ENCODE measurements at places on chromosomes 6 and 20.

- no peak for DNase-seq
Observed at GRCh38 chr6:3701631-3702030, 49.9 kb downstream of the PXDC1 start.

DNA sequence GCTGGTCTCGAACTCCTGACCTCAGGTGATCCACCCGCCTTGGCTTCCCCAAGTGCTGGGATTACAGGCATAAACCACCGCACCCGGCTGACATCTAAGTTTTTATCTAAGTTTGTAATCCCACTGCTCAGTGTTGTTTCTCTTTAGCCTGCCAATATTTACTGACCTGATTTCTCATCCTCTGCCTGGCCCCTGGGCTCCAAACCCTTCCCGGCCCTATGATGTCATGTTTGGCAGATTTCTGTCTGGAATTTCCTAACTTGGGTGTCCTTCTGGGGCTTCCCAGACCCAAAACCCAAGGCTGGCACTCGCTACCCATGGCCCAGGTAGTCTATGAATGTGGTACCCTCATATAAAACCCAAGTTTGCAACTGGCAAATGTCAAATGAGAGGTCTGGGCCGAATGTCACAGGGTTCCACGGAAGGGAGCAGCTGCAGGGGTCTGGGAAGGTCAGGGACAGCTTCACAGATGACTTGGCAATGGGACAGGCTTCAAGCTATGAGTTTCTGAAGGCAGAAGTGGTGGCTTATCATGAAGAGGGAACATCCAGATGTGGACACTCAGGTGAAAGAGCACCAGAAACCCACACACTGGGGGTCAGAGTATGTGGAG, 54.9 kb downstream of the TMEM170B start:
- peak; percentile 59 for DNase-seq

DNA sequence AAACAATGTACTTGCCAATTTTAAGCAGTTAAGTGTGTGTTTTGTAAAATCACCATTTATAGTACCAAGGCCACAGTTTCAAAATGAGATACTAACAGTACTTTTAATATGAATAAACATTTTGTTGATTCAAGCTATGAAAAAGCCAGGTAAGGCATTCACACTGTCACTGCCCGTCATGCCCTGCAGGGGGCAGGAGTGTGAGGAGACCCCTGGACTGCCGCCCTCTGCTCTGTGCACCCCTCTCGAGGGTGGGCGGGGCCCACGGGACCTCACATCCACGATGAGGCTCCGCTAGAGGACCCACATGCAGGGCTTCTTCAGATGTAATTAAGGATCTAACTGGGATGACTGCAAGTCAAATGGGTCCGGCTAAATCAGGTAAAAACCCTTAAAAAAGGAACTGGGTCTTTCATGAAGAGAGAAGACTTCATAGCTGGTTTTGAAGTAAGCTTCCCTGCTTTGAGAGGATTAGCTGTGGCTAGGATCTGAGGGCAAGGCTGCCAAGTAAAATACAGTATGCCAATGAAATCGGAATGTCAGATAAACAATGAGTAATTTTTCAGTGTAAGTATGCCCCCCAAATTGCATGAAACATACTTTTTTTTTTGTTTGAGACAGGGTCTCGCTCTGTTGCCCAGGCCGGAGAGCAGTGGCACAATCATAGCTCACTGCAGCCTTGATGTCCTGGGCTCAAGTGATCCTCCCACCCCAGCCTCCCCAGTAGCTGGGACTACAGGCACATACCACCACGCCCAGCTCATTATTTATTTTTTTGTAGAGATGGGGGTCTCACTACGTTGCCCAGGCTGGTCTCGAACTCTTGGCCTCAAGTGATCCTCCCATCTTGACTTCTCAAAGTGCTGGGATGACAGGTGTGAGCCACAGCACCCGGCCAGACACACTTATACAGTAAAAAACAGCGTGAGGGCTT, 18.7 kb downstream of the DIDO1 start:
- no peak for DNase-seq

- DNase-seq: no peak
Observed at GRCh38 chr20:31496761-31497295, 17.4 kb upstream of the HM13 start.

DNA sequence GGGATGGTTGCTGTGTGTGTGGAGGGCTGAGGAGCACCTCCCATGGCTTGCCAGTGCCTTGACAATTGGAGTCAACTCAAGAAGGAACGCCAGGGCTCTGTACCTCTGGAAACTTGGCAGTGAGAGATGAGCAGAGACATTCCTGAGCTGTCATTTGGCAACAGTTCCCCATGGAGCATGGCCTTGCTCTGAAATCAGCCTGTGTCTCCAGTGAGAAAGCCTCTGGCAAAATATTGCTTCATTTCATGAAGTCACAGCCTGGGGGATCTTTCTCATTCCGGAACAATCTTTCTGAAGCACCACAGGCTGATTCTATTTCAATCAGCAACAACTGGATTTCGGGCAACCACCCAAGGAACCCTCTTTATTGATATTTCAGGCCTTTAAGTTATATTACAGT, 52.2 kb upstream of the FNDC1 start:
- no peak for DNase-seq

DNA sequence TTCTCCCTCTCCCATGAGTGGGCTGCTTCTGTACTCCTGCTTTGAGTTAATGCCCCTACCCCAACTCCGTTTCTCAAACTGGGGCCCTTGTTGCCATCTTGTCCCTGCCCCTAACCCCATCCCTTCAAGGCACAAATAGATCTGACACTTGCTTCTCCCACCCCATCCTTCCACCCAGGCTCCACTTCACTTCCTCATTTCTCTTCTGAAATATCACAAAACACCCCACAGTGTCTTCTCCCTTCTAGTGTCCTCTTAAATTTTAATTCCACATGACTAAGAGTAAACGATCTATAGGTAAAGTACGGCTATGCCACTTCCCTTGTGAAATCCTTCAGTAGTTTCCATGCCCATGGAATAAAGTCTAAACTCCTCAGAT, 571.6 kb upstream of the NOX3 start:
- DNase-seq: no peak

GRCh38 chr20:61126369-61127195, 125.5 kb upstream of the CDH4 start:
- DNase-seq: no peak

DNA sequence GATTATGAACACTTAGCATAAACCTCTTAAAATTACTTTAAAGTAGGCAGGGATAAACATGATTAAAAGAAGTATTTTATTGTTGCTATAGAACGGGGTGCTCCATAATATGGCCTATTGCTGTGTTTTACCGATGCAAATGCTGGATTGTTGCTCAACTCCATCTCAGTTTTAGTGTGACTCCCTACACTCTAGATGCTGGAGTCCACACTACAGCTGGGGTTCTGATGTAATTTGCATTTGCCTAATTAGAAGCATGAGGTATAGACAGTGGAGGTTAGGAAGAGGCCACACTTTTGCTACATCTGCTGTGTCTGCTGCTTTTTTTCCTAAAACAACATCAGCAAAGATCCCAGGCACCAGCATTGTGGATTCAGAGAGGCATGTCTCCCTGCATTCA, 6.7 kb upstream of the HMGN3 start:
- no peak for DNase-seq

- DNase-seq: no peak
Observed at GRCh38 chr6:40387127-40387870, 199.9 kb downstream of the LRFN2 start.

- no peak for DNase-seq
Observed at GRCh38 chr6:100464903-100465700, at the start of gene SIM1. Gene SIM1 (minus strand): TSS chr6:100464921. CDS start chr6:100463468, 1,453 bp downstream.

GRCh38 chr6:7108964-7109836, 1.4 kb downstream of the RREB1 start:
- DNase-seq: peak; percentile 75

DNA sequence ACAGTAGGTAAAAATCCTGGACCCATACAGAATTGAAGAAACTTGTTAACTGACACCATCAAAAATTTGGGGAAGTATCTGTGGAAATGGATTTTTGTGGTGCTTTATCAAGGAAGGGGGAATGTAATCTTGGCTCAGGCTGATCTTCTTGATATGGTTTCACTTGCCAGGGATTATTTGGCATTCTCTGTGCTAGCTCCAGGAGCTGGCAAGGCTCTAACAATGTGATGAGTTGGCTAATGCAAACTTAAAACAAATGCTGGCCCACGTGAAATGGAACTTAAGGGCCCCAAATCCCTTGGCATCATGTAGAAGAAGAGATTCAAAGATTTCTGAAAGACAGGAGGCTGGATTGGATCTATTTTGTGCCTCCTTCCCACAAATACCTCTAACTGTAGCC, 13.1 kb downstream of the KCNS1 start:
- DNase-seq: no peak

GRCh38 chr6:15530411-15530810, 132.4 kb downstream of the DTNBP1 start:
- DNase-seq: peak; percentile 34

- DNase-seq: no peak
Observed at GRCh38 chr20:48760403-48760983, 67.3 kb downstream of the PREX1 start.

DNA sequence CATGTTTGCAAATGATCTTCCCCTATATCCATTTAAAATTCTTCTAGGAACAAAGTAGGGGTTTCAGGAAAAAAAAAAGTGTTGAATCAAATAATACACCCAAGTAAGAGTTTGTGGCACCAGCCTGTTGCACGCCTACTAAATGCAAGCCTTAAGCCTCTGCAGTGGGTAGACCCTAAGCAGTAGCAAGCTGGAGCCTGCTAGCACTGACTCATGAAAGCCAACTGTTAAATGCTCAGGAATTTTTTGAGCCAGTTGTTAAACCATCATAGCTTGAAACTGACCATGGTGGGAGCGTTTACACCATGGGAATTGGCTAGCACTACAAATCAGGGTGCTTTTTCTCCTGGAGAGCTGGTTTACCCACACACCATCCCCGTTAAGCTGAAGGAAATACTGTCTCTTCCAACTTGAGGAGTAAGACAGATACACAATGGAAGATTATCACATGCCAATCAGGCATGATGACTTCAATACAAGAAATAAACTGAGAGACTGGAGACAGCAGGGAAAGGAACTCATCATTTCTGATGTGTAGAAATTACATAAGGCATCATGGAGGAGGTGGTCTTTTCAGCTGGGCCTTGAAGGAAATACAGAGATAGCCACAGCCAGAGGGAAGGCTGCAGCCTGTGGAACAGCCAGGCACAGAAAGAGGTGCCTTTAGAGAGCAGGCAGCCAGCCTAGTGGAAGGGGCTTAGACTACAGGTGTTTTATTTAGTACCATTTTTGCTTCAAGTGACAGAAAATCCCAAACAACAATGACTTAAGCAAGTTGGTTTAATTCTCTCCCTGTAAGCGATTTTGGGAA, 110.8 kb downstream of the SNX5 start:
- no peak for DNase-seq
